ENCODE measurements at places on chromosomes 1 and 21.

- DNase-seq: peak; percentile 24
Measured at GRCh38 chr1:21764615-21765423, 18.1 kb downstream of the USP48 start.

DNA sequence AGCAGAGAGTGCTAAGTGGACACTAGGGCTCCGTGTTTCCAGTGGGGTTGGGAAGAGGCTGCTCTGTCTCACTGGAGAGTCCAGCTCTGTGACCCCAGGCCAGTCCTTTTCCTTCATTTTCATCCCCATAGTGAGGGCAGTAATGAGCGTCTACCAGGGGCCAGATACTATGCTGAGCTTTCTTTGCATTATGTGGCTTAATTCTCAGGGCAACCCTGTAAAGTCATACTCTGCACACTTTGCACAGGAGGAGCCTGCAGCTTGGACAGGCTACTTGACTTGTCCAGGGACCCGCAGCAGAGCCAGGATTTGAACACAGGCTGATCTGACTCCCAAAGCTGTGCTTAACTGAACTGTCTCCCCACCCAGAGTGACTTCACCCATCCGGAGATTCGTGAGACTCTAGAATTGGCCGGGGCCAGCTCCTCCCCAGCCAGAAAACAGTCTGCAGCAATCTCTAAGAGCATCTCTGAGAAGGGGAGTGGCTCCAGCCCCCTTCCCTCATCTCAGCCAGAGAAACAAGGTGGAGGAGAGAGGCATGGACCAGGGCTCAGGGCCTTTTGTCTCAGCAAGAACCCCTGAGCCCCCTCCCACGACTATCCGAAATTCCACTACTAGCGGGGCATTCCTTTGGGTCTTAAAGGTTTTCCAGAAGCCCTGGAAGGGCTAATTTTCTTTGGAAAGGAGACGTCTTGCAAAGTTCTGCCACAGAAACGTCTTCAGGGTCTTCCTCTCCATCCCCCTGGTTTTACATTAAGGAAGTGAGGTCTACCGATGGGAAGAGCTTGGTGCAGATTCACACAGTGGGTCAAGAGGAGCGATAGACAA, 866 bp upstream of the FNDC5 start:
- DNase-seq: no peak

- DNase-seq: peak; percentile 10
Measured at GRCh38 chr1:209010475-209011230, 572.9 kb upstream of the CAMK1G start.

- DNase-seq: no peak
Measured at GRCh38 chr1:248359415-248359814, 2.0 kb upstream of the OR2T4 start.

DNA sequence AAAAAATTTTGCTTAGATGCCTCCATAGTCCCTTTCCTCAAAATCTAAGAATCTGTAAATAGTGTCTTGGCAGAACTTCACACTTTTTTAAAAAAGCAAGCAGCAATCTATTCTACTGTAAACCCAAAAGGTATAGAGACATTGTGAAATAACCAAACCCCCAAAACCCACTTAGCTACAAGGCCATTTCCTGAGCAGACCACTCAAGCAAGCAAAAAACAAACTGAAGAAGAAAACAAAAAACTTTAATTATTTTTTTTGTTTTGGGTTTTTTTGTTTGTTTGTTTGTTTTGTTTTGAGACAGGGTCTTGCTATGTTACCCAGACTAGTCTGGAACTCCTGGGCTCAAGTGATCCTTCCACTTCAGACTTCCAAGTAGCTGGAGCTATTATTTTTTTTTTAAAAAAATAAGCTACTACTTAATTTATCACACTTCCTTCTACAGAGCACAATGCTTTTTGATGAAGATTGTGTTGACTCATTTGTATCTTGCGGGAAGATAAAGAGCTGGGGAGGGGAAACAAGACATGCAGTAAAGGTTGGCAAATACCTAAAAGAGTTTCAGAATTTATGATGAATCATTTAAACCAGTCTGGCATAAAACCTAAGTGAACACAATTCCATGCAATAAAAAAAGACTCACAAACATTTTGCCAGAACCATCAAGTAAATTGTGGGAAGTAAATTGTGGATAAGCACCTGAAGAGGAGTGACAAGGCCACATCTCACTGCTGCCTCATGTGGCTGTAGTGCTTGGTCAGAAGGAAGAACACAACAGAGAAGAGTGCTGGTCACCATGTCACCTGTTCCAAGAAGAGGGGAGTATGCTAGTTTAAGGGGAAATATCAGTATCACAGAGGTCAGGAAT, 2.7 kb upstream of the PTPN22 start:
- DNase-seq: no peak

GRCh38 chr1:54301497-54301896, 101.5 kb downstream of the MRPL37 start:
- DNase-seq: peak; percentile 18

DNA sequence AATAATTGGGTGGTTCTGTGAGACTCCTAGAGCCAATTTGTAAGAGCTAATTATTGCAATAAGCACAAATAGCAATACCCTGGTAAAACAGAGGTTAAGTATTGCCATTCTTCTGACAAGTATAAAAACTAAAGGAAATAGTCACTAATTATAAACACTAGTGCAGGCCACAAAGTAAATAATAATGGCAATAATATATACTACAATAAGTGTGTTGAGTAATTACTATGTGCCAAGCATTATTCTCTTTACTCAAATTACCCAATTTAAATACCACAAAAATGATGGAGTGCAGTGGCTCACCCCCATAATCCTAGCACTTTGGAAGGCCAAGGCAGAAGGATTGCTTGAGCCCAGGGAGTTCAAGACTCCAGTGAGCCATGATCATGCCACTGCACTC, 15.3 kb downstream of the ZMYM6 start:
- DNase-seq: peak; percentile 12

GRCh38 chr21:44436958-44437357, 18.4 kb upstream of the LRRC3 start:
- no peak for DNase-seq

- DNase-seq: no peak
Measured at GRCh38 chr1:100530880-100531487, 7.0 kb upstream of the GPR88 start.

- no peak for DNase-seq
Measured at GRCh38 chr21:36852293-36852692, 114.2 kb downstream of the HLCS start.

DNA sequence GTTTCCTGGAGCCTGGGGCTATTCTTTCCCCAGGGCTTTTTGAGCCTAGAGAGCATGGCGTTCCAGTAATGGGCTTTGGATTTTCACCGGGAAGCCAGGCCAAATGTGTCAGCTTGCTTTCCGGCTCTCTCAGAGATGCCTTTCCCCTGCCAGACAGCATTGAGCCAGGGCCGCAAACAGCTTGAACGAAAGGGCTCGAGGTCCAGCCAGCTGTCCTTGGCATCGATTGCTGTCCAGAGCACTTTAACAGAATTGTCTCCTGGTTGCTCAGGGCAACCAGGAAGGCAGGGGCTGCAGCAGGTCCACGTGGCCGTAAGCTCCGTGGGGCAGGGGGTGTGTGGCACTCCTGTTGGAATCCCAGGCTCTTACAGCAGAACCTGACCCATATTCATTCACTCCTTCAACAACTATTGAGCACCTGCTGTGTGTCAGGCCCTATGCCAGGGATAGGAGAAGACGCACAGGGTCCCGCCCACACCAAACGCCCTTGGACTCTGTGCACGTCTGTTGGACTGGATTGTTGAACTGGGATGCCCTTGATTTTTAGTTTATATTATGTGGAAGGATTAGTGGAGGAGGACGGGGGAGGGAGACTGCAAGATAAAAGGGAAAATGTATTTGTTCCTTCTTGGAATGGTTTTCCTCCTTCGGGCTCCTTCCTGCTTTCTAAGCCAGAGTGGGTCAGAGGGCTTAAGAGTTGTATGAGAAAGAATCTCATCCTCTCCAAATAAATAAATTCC, 38.7 kb upstream of the EFHD2 start:
- no peak for DNase-seq

DNA sequence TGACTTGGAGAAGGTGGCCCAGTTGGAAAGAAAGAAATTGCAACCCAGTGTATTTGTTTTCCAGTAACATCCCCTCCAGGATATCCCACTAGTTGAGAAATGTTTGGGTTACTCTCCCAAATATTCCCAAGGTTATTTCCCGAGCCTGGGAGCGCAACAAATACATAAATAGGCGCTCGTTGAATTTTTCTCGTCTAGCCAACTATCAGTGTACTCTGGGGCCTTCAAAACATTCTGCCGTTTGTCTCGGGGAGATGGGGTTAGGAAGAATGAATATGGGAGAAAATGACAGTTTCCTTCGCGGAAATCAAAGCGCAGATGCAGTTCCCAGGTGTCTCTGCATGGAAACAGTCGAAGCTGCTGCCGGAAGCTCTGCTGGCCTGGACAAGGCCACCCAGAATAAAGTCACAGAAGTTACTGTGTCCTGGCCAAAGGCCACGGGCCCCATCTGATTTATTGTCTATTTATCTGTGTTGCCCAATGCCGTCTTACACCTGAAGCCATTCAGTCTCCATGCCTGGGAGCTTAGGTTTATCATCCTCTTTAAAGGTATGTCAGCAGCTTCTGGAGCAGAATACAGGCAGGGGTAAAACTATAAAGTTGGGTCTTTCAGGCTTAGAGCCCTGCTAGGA, 1.0 kb downstream of the C1orf115 start:
- peak; percentile 33 for DNase-seq

DNA sequence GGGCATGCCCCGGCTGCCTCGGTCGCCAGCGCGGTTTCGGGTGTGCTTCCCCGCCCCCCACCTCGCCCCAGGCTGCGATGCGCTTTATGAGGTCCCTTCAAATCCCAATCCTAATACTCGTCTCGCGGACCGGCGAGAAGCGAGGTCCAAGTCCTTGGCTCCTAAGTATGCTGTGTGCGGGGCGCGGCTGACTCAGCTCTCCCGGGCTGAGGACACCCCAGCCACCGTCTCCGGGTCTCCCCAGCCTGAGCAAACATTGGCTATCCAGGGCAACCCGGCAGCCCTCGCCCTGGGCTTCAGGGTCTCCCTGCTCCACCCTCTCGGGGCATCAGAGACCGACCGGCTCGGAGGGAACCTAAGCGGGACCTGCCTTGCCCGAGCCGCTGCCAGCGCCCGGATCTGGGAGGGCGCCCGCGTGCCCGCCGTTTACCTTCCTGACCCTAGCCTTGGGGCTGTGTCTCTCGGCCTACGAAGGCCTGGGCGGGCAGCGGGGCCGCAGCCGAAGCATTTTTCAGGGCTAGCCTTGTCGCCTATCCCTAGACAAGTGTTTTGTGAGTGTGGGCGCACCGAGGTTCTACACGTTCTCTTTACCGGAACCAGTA, 1.2 kb downstream of the ITPKB start:
- DNase-seq: no peak

DNA sequence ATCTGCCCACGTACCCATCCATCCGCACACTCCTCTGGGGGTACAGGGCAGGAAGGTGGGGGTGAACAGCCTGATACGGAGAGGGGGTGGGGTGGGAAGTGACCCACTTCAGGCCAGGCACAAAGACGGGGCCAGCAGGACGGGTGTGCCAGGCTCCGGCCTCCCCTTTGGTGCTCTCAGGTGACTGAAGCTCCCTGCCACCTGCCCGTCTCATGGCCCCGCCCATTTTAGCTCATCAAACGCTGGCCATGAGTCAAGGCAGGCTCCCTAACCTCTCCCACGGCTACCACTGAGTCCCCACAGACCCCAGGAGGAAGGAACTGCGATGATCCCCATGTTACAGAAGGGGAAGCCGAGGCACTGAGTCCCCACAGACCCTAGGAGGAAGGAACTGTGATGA, 109.6 kb downstream of the CRYAA start:
- DNase-seq: no peak

All from NCI-H1105 treated with DMSO at 0.1 percent for 48 hours (cell line).